Heart right ventricle (tissue), 16 donors: ENCODE measurements at places on chromosomes 5 and 9. TPM values are rescaled to one million over a fixed set of nuclear protein-coding genes. Genes with fewer than 3 reads are reported as not detected.

MUSK gene
- 1.5 TPM for total RNA-seq

SMIM33 gene
- not detected for total RNA-seq

ZBTB43 gene
- 52.7 TPM for total RNA-seq

SPATA31D4 gene
- total RNA-seq = not detected

SCGB3A2 gene
- total RNA-seq = not detected

C9orf153 gene
- total RNA-seq = 0.25 TPM

PCDHA4 gene
- total RNA-seq = 0.15 TPM

RGS7BP gene
- 2.6 TPM for total RNA-seq

HK3 gene
- 1.5 TPM for total RNA-seq

CDKN2A gene
- total RNA-seq = not detected

ANKRD31 gene
- 0.05 TPM for total RNA-seq

ZNF454 gene
- total RNA-seq = 1.9 TPM

TYRP1 gene
- 80.1 TPM for total RNA-seq

DNA sequence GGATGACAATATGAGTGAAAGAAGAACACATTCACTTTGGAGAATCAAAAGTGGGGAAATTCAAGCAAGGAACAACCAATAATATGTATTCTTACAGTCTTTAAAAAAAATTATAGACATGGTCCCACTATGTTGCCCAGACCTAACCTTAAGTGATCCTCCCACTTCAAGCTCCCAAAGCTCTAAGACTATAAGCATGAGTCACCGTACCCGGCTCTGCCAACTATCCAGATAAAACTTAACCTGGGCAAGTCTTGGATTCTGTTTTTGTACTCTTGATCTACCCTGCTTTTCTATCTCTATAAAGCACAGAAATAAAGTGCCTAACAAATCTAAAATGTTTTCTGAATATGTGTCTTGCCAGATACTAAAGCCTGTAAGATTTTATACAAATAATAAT is 30.9 kb downstream of the CEMIP2 start:
- no peak for DNase-seq

DNA sequence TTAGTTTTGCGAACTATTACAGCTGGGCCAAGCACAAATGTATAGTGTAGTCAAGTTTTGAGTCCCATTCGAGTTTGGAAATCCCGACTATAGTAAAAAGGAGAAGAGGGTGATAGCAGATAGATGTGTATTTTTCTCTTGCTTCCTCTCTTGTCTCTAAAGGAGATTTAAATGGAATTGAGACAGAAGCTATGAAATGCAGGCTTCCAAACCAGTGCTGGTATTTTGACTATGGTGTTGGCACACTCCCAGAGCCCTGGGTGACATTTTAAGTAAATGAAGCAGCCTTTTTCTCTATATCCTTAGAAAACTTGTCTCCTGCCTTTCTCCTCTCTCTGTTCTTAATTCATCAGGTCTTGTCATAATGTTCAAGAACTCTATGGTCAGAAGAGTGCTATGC is 17.7 kb upstream of the AUH start:
- DNase-seq = no peak

GRCh38 chr9:131583836-131584555 is 38.7 kb downstream of the PRRT1B start:
- DNase-seq = no peak

- DNase-seq = no peak
Observed at GRCh38 chr9:34310215-34310614, 18.9 kb downstream of the KIF24 start.

DNA sequence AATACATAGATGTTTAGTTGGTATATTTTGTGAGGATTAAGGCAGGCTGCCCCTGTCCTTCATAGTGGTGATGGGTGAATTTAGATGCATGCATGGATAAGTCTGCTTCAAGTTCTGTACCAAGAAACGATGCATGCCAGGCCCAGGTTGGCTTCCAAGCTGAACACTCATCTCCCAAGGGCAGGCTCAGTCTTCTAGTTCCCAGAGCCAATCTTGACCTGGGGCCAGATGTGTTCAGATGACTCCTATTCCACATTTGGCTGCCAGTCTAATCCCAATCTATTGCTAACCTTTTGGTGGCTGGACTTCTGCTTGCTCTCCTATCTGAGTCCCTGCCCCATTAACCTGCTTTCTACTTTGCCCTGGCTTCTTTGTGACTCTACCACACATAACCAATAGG is 18.5 kb upstream of the SNAPC3 start:
- DNase-seq = no peak

- DNase-seq = no peak
Observed at GRCh38 chr5:41980870-41981269, 55.8 kb downstream of the FBXO4 start.

DNA sequence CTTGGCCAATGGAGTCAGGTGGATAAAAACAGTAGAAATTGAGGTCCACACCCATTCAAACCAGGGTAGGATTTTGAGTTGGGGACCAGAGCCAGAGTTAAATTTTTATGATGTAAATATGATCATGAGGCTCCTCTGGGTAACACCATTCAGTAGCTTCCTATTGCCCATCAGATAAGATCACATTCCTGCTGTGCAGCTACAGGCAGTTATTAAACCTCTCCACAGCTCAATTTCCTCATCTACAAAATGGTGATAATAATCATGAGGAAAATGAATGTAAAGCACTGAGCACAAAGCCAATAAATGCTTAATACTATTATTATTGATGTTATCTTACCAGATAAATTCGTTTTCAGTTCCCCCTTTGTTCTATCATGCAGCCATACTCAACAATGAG is 432.0 kb downstream of the CAAP1 start:
- no peak for DNase-seq

- peak; percentile 17 for DNase-seq
Observed at GRCh38 chr5:72288924-72289323, 31.1 kb downstream of the MRPS27 start.

- peak; percentile 82 for DNase-seq
Observed at GRCh38 chr5:140175367-140176030, 511 bp downstream of the CYSTM1 start.

- no peak for DNase-seq
Observed at GRCh38 chr5:132754947-132755346, 7.7 kb downstream of the CCNI2 start.

DNA sequence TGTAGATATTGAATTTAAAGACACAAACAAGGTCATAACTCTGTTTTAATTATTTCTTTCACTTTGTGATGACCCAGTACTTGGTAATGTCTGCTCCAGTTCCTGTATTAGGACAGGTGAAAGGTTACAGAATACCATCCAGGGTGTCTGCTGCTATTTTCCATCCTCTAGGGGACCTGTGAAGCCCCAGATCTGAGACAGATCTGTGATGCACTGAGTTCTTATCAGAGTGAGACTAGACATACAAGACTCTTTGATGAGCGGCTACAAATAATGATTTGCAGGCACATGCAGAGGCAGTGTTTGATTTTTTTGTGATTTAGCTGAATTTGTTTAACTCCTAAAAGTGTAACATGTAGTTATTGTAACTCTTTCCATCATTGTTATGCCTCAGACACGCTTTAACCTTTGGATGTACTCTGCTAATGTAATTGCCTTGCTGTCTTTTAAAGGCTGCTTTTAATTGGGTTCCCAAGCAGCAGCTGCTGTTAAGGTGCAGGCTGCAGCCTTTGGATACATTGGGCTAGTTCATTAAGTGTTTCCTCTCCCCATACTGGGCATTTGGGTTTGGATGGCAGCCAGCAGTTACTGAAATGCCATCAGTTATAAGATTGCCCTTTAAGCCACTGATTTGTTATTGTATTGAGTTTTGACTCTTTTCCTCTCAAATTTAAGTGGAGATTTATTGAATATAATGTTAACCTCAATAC is 63.3 kb downstream of the RASGRF2 start:
- no peak for DNase-seq

- DNase-seq = no peak
Observed at GRCh38 chr5:123428521-123429220, 5.5 kb upstream of the CEP120 start.

DNA sequence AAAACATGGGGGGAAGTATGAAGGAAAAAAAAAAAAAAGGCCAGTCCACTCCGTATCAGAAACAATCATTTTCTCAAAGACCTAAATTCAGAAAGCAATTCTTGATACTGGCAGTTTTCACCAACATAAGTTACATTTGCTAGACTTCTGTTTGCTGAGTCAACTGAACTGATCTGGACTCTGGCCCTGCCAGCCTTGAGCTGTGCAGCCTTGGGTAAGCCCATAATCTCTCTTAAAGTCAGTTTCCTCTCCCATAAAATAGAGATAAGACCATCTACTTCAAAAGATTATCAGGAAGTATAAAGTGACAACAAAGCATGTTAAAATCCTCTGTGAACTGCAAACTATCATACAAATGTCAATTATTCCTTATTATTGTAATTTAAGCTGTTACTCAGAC is 106.8 kb downstream of the MAPKAP1 start:
- no peak for DNase-seq

DNA sequence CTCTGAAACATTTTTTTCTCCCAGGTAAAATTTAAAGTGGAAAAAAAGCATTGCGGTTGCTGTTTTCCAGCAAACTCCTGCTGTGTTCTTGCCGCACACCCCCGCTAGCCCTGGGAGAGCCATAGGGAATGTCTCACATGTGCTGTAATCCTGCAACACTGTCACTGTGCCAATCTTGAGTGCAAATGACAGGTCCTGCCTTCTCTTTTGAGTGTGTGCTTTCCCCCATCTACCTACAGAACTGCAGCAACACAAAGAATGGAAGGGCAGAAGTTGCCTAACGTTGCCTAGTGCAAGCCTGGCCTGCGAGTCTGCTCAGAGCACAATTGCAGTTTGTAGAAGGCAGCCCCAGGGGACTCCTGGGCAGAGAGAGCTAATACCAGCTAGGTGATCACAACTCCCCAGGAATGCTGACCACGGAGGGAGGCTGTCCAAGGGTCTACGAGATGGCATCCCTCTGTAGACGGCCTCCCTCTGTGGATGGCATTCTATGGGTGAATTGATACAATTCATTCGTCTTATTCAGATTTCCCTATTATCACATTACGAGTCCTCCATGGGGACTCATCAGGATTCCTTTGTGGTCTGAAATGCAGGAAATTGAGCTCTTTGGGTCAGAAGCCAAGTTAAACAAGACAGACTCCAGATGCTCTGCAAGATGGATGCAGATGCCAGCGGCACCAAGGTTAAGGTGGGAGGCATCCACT is 172.6 kb upstream of the S1PR3 start:
- DNase-seq = no peak

DNA sequence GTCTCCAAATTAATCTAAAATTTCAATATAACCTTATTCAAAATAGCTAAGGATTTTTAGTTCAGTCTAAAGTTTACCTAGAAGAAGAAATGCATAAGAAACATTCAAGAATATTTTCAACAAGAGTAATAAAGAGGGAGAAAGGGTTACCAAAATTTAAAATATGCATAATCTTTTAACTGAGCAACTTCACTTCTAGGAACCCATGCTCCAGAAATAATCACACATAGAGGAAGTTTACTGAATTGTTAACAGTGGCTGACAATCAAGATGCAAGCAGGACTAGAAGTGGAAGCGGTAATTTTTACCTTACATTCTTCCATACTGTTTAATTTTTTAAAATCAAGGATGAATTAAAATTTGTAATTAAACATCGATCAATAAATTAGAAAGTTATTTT is 1.9 kb downstream of the PJA2 start:
- DNase-seq = no peak

DNA sequence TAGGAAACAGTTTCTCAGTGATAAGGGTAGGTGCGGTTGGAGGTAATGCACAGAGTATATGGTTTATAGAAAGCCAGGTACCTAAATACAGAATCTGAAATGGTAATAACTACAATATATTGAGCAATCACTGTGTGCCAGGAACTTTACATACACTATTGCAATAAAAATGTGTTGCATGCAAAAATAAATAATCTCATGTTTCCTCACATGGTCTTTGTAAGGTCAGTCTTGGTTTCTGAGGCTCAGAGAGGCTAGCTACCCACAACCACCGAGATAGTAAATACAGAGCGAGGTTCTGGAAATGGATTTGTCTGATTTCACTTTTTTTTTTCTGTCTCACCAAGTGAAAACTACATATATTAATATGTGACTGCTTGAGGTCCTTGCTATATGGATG is 128.9 kb downstream of the CAMK4 start:
- no peak for DNase-seq

- no peak for DNase-seq
Observed at GRCh38 chr5:100623719-100624118, 88.5 kb downstream of the FAM174A start.

DNA sequence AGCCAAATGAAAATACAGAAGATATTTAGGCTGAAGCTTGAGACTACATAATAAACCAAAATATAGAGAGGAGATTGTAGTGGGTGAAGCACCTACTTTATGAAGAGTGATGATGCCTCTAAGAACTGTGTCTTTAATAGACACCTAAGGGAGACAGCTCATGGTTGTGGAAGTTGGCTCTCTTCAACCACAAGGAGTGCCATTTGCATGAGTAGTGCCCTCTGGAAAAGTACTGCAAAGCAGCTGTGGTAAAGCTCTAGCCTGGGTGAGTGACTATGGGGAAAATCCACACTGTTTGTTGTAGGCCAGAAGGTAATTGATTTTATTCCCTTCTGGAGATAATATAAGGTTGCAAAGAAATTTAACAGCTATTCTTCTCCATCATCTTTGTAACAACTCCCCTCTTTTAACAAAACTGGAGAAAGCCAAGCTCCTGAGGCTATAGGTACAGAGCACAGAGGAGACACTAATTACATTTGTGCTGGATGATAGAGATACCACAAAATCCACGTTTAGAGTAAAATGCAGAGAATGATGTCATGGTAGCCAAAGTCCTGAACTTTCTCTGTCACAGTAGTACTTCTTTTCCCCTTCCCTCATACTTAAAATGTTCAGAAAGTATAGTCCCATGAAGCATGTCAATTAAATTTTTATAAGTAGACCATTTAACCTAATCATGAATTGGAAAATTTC is 122.8 kb downstream of the STARD4 start:
- DNase-seq = no peak
